Tibial nerve (tissue), 4 donors: ENCODE measurements at places on chromosomes 6 and 20. TPM values are rescaled to one million over a fixed set of nuclear protein-coding genes. Genes with fewer than 3 reads are reported as not detected.

DNA sequence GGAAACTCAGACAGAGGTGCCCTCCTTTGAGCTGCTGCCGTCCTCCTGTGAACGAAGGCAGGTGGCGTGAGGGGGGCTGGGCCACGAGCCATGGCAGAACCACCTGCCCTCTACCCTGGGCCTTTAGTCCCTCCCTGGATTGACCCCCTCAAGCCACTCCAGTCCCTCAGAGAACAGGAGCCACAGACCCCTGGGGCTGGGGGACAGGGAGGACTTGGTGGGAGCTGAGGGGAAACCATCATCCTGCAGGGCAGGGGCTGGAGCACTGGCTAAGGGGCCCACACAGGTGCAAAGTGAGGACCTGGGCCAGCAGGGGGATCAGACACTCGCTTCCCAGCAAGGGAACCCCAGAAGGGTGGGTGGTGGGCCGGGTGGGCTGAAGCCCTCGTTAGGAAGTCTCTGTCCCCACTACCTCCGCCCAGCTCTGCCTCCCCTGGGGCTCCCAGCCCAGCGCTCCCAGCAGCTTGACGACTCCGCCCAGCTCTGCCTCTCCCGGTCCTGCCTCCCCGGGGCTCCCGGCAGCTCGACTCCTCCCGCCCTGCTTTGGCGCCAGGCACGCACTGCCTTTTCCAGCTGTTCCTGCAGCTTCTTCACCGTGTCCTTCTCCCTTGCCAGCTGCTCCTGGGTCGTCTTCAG, 44.4 kb downstream of the DSTN start:
- no peaks in the 10 kb centered on the region for H3K4me1 ChIP-seq
- no peaks in the 10 kb centered on the region for H3K27me3 ChIP-seq
- peaks cover 71% of the 10 kb centered on the region for H3K36me3 ChIP-seq

- no peaks in the 10 kb centered on the region for H3K27me3 ChIP-seq
- peak; percentile 72 for DNase-seq
- peaks cover 24% of the 10 kb centered on the region for H3K4me1 ChIP-seq
- H3K4me3 ChIP-seq: peak overlapping the region; percentile 62
These were observed 1.1 kb upstream of the TPD52L2 start for GRCh38 chr20:63863798-63864544.

DNA sequence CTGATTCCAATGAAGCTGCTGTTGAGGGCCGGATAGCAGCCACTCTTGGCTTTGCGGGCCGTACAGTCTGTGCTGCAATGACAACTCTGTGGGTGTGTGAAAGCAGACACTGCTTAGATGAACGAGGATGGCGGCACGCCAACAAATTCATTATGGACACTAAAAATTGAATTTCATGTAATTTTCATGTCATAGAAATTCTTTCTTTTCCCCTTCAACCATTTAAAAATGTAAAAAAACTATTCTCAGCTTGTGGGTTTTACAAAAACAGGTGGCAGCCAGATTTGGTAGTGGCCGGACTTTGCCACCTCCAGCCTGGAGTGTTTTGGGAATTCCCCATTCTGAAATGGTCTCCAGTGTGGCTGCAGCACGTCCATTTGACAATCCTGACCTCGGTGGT, 26.0 kb downstream of the MAS1 start:
- peaks cover 3% of the 10 kb centered on the region for H3K27me3 ChIP-seq
- no peak for DNase-seq
- H3K36me3 ChIP-seq: no peaks in the 10 kb centered on the region
- no peak overlapping the region for H3K27ac ChIP-seq
- no peak overlapping the region for H3K4me3 ChIP-seq

GRCh38 chr6:34102099-34102656, 43.7 kb downstream of the GRM4 start:
- H3K27ac ChIP-seq: no peak overlapping the region
- no peaks in the 10 kb centered on the region for H3K4me1 ChIP-seq
- DNase-seq: no peak
- H3K36me3 ChIP-seq: no peaks in the 10 kb centered on the region
- no peak overlapping the region for H3K4me3 ChIP-seq
- no peaks in the 10 kb centered on the region for H3K27me3 ChIP-seq

GRCh38 chr20:50464026-50464724, 46.0 kb upstream of the PTPN1 start:
- no peaks in the 10 kb centered on the region for H3K36me3 ChIP-seq
- no peak overlapping the region for H3K4me3 ChIP-seq
- no peaks in the 10 kb centered on the region for H3K4me1 ChIP-seq
- no peak overlapping the region for H3K27ac ChIP-seq

The SCAF8 gene
- total RNA-seq: 50.7 TPM

The PLN gene
- 13.6 TPM for total RNA-seq

The SMLR1 gene
- not detected for total RNA-seq
